A549 treated with ZK216348 at 1 μM for 4 hours (cell line): ENCODE measurements at places on chromosomes 4 and X. TPM values are rescaled to one million over a fixed set of nuclear protein-coding genes. Genes with fewer than 3 reads are reported as not detected.

The VCX3B gene
- 0.20 TPM in 1 of 5 replicates, not detected in the others for total RNA-seq

The SSX4B gene
- total RNA-seq: not detected in 5 replicates

The PPEF2 gene
- not detected in 5 replicates for total RNA-seq

The ADAMTS3 gene
- not detected in 5 replicates for total RNA-seq

The GPR50 gene
- total RNA-seq: 0.12 to 0.26 TPM (median 0.13 TPM) in 4 of 5 replicates, not detected in the other

The CSN1S1 gene
- total RNA-seq: not detected in 5 replicates

The HHIP gene
- total RNA-seq: 0.72 to 1.6 TPM (median 1.3 TPM) in 5 replicates

The GAGE1 gene
- not detected in 5 replicates for total RNA-seq
